Karpas-422 (cell line): ENCODE measurements at places on chromosomes 3 and 15. TPM values are rescaled to one million over a fixed set of nuclear protein-coding genes. Genes with fewer than 3 reads are reported as not detected.

Gene THBS1
- not detected in 2 replicates for total RNA-seq

Gene LIPC
- total RNA-seq: not detected in 2 replicates

Gene ARF4
- total RNA-seq: 40.2 and 69.7 TPM in 2 replicates

Gene MASP1
- total RNA-seq: 0.04 TPM in 1 of 2 replicates, not detected in the other

Gene QTRT2
- 27.1 and 56.9 TPM in 2 replicates for total RNA-seq

Gene GOLGA8S
- not detected in 2 replicates for total RNA-seq

Gene TEX55
- not detected in 2 replicates for total RNA-seq

Gene MUC20
- total RNA-seq: 0.22 and 1.6 TPM in 2 replicates

GRCh38 chr15:42166225-42166940, 9.9 kb upstream of the PLA2G4F start:
- no peaks in the 10 kb centered on the region for H3K27me3 ChIP-seq
- H3K4me1 ChIP-seq: no peaks in the 10 kb centered on the region
- H3K27ac ChIP-seq: no peak overlapping the region
- peaks cover 47% of the 10 kb centered on the region for H3K36me3 ChIP-seq

DNA sequence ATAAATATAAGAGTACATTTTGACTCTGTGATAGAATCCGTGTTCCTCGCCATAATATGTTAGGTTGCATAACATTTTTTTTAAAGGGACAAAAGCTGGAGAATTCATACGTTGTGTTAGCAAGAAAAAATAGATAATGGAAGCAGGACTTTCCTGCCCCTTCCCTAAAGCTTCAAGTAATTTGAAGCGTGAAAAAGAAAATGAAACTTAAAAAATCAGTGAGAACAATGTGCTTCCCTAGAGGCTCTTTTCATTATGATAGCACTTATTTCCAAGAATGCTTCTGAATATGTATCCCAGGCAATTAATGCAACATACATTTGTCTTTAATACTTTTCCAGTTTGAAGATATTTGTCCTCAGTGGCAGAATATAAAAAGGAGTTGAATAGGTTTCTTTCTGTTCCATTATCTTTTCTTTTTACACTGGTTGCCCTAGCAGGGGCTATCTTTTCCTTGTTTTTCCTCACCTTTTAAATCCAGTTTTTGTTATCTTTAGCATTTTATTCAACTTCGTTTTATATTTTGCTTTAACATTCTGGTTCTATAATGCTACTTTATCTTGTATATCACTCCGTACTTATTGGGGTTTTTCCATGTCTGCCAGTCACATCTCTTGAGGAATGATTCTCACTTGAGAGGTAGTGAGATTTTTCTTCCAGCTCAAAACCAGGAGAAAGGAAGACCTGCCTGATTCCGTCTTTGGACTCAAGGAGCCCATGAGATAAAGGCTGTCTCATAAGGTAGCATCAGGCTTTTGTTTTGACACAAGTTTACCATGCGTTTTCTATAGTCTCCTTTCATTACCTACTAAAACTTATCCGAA, 113.8 kb downstream of the MBNL1 start:
- peak; percentile 51 for DNase-seq
- H3K27me3 ChIP-seq: no peaks in the 10 kb centered on the region
- peaks cover 7% of the 10 kb centered on the region for H3K36me3 ChIP-seq
- peak overlapping the region; percentile 45 for H3K4me3 ChIP-seq

GRCh38 chr15:79602731-79603130, 170.6 kb downstream of the MINAR1 start:
- H3K27me3 ChIP-seq: no peaks in the 10 kb centered on the region
- no peak overlapping the region for H3K27ac ChIP-seq
- DNase-seq: no peak
- no peaks in the 10 kb centered on the region for H3K4me1 ChIP-seq
- no peak overlapping the region for H3K4me3 ChIP-seq
- no peaks in the 10 kb centered on the region for H3K36me3 ChIP-seq

DNA sequence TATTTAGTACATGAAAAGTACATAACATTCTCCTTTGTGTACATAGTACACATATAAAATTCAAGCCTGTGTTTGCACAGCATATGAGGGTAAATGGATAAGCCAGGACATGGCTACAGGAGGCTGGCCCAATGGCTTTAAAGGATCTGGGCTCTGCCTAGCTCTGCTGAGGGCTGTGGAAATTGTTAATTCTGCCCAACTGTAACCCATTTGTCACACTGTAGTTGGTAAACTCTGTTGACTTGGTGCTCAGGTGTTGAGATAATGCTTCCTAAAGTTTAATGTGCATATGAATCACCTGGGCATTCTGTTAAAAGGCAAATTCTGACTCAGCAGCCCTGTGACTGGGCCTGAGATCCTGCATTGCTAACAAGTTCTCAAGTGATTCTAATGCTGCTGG, 196.5 kb upstream of the ZPLD1 start:
- no peaks in the 10 kb centered on the region for H3K27me3 ChIP-seq
- H3K4me1 ChIP-seq: peaks cover 33% of the 10 kb centered on the region
- H3K4me3 ChIP-seq: no peak overlapping the region
- H3K36me3 ChIP-seq: no peaks in the 10 kb centered on the region
- H3K27ac ChIP-seq: no peak overlapping the region

DNA sequence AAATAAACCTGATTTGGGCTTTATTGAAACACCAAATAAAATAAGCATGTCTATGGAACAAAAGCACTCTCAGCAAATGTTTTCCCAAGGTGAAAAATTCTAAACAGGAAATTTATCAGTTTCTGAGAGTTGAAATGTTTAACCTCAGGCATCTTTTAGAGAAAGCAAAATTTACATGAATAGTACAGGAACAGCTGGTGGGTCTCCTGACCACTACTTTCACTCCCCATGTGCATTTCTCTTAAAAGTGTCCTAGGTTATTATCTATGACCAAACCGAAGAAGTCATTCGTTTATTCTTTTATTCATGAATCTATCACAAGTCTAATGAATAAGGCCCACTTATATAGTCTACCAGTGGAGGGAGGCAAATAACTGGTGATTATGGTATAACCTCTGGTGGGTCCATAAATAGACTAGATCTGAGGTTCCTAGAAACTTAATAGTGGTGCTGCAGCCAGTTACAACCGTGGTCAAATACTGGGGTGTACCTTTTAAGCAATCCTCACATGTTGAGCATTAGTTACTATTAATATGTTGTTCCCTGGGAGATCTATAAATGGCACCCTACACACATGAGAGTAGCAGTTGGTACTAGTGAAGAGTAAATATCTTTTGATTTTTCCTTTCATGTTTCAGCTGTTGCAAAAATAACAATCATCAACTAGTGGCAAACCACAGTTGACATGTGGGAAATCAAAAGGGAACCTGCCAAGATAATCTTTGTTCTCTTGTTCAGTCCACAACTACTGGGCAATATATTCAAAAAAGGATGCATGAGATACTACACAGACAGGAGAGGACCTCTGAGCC, 169.3 kb upstream of the STAC start:
- no peak for DNase-seq
- H3K4me3 ChIP-seq: no peak overlapping the region
- H3K27me3 ChIP-seq: no peaks in the 10 kb centered on the region
- no peaks in the 10 kb centered on the region for H3K4me1 ChIP-seq
- H3K27ac ChIP-seq: no peak overlapping the region
- H3K36me3 ChIP-seq: no peaks in the 10 kb centered on the region

GRCh38 chr15:31501536-31502157, 175.0 kb downstream of the KLF13 start:
- no peak overlapping the region for H3K4me3 ChIP-seq
- no peaks in the 10 kb centered on the region for H3K4me1 ChIP-seq
- no peak for DNase-seq
- H3K27ac ChIP-seq: no peak overlapping the region

DNA sequence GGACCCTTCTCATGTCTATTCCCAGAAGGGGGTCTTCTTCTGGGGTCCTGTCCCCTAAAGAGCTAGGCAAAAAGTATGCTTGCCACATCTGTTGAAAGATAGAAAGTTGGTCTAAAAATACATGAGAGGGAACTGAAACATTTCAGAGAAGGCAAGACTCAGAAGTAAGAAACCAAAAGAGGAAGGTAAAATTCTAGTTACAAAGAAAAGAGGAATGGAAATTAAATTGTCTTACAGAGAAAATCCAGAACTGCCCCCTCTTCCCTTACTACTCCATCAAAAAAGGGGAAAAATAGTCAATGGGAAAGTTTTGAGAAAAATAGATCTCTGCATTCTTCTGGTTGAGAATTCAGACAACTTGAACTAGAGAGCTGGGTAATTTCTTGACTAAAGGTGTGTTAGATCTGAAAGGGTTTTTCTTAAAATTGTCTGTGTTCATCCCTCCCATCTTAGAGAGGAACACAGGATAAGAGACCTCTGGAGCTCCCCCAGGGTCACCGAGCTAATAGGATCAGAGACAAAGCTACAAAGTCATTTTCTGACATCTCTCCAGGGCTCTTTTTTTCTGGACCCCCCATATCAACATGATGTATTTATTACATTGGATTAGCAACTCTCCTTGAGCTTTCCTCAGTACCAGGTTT, 32.3 kb upstream of the CCR2 start:
- DNase-seq: peak; percentile 61
- H3K36me3 ChIP-seq: no peaks in the 10 kb centered on the region
- H3K27ac ChIP-seq: no peak overlapping the region
- no peaks in the 10 kb centered on the region; the same call in 1 of the 2 replicates for H3K27me3 ChIP-seq

DNA sequence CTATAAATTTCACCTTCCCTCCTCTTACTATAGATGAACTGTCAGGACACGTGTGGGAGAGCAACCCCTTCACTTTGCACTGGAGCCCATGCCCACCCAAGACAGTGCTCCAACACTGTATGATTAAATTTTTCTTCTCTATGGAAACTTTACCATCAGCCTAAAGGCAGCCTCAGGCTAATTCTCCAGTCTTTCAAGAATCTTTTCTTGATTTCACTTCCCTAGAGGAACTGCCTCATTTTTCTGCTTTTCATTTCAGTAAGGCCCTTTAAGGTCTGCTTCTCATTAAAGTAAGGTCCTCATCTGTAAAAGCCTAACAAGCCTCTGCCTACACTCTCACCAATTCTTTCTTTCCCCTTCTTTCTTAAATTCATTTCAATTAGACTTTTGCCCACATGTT, 137.3 kb downstream of the KCNMB2 start:
- H3K36me3 ChIP-seq: no peaks in the 10 kb centered on the region
- no peak for DNase-seq
- H3K27me3 ChIP-seq: no peaks in the 10 kb centered on the region
- no peaks in the 10 kb centered on the region for H3K4me1 ChIP-seq
- H3K4me3 ChIP-seq: no peak overlapping the region
- H3K27ac ChIP-seq: no peak overlapping the region

- H3K4me1 ChIP-seq: peaks cover 27% of the 10 kb centered on the region
- H3K27ac ChIP-seq: no peak overlapping the region
- H3K36me3 ChIP-seq: no peaks in the 10 kb centered on the region
- no peak for DNase-seq
- no peak overlapping the region; the same call in 1 of the 2 replicates for H3K4me3 ChIP-seq
- H3K27me3 ChIP-seq: no peaks in the 10 kb centered on the region
These were observed 48.4 kb downstream of the ARHGEF3 start for GRCh38 chr3:56753206-56753820.

DNA sequence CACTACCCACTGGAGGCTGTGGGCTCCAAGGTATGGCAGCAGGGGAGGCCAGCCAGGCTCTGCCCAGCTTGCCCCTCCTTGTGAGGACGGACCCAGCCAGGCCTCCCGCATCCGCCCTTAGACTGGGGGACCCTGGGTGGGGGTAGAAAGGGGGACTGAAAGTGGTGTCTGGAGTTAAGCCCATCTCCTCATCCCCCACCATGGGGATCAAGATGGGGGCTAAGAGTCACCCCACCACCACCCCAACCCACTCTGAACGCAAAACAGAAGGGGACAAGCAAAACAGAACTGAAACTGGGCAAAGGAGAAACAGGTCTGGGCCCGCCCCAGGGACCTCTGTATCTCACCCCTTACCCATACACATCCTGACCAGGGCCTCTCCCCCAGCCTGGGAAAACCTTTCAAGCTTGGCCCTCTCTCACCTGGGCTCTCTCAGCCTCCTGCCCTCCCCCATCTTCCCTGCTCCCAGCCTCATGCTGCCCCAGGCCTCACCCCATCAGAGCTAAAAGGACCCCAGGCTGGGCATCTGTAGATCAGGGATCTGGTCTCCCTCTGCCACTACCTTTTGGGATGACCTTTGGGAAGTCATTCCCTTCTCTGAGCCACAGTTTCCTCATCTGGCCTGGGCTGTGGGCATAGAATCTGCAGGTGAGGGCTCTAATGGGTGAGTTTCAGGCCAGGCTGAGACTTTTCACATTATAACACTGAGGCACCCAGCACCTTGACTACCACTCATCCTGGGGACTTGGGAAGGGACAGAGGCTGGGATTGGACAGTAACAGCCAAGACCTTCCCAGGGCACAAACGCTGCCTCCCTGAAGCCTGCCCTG, 30.0 kb upstream of the CYP11A1 start:
- H3K27me3 ChIP-seq: no peaks in the 10 kb centered on the region
- peak; percentile 79 for DNase-seq
- H3K4me3 ChIP-seq: peak overlapping the region; percentile 47
- H3K36me3 ChIP-seq: no peaks in the 10 kb centered on the region
- peak overlapping the region; percentile 83 for H3K27ac ChIP-seq

GRCh38 chr3:169955406-169955805, 11.2 kb upstream of the SEC62 start:
- peak overlapping the region; percentile 80 for H3K27ac ChIP-seq
- peaks cover 40% of the 10 kb centered on the region for H3K4me1 ChIP-seq
- no peak overlapping the region for H3K4me3 ChIP-seq

DNA sequence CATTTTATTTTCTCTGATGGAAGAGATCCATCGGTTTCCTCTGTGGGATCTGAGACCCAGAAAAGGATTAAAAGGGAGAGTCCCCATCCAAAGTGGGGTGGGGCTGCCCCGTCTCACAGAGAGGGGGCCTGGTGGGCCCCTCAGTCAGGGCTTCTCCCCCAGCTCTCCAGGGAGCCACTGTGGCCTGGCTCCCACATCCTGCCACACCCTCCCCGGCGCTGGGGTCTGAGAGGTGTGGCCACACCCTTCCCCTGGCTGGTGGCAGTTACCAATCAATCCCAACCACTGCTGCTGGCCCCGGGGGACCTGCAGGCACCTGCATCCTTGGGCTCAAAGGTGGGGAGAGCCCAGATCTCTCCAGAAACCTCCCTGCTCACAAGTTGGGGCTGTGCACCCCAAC, 161.8 kb upstream of the IQSEC1 start:
- peak; percentile 52 for DNase-seq
- no peaks in the 10 kb centered on the region for H3K27me3 ChIP-seq
- H3K36me3 ChIP-seq: no peaks in the 10 kb centered on the region
- H3K27ac ChIP-seq: no peak overlapping the region
- no peak overlapping the region for H3K4me3 ChIP-seq

DNA sequence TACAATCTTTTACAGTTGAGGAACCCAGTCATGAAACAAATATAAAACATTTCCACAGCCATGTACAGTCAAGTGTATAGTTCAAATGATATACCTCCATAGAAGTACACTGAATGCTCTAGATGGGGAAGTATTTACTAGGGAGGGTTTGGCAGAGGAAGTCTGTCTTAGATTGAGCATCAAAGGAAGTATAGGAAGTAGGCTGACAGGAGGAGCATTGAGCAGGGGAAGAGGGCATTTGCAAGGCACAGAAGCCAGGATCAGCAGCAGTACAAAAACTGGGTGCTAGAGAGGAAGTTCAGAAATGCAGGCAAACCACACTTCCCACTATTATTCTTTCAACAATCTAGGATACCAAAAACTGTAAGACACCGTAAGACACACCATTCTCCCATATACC, 122.6 kb downstream of the ANO10 start:
- H3K27ac ChIP-seq: no peak overlapping the region
- no peak for DNase-seq
- no peaks in the 10 kb centered on the region for H3K27me3 ChIP-seq
- no peaks in the 10 kb centered on the region for H3K36me3 ChIP-seq
- H3K4me3 ChIP-seq: no peak overlapping the region

- no peak for DNase-seq
- H3K4me1 ChIP-seq: no peaks in the 10 kb centered on the region
- H3K36me3 ChIP-seq: no peaks in the 10 kb centered on the region
- H3K27me3 ChIP-seq: no peaks in the 10 kb centered on the region
- no peak overlapping the region for H3K27ac ChIP-seq
These were observed 160.4 kb downstream of the VGLL3 start for GRCh38 chr3:86830566-86830965.
